GM23248 (cell line): ENCODE measurements at places on chromosomes 1 and 21.
A peak's percentile ranks its signal among the peaks of the same experiment; 100 is the strongest.

- peak; percentile 44 for DNase-seq
These were observed 15.5 kb downstream of the LRIF1 start for GRCh38 chr1:110948038-110948810.

GRCh38 chr1:201335174-201335870, 42.2 kb downstream of the TNNT2 start:
- no peak for DNase-seq

DNA sequence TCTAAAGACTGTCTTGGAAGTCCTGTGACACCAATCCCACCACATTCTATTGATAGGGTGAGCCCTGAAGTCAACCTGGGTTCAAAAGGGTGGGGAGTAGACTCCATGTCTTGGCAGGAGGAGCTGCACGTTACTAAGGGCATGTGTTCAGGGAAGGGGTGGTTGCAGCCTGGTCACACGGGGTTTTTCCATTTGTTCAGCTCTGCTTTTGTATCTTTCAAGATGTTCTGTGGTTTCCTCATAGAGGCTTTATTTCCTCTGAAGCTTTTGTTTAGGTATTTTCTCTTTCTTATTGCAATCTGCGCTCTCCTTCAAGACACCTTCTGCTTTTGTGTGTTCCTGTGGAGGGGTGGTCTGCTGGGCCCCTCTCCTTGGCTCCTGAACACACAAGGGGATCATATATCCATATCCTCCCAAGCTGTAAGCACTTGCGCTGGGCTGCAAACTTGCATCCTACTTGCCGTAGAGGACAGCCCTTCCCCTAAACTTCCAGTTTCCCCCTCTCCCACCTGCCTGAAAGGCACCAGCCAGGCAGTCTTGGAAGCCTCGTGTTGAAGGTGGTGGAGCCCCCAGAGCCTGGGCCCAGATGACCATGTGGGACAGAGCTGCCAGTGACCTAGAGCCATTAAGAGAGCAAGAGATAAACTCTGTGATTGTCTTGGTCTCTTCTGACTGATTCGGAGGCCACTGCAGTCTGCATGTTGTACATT, 62.5 kb upstream of the TRAPPC10 start:
- no peak for DNase-seq

DNA sequence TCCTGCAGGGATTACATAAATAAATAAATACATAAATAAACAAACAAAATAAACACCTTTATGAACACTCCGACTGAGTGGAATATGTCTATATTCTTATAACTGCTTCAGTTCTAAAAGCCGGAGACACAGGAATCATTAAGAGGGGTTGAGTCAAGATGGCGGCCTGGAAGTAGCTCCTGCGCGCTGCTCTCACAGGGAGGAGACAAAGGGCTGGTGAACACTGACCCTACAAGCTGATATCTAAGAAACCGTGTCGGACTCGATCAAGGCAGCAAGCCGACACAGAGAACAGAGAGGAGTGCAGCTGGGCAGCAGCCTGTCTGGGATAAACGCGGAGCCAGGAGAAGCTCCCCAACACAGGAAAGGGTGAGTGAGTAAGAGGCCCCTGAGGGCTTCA, 1098.6 kb upstream of the NCAM2 start:
- no peak for DNase-seq

DNA sequence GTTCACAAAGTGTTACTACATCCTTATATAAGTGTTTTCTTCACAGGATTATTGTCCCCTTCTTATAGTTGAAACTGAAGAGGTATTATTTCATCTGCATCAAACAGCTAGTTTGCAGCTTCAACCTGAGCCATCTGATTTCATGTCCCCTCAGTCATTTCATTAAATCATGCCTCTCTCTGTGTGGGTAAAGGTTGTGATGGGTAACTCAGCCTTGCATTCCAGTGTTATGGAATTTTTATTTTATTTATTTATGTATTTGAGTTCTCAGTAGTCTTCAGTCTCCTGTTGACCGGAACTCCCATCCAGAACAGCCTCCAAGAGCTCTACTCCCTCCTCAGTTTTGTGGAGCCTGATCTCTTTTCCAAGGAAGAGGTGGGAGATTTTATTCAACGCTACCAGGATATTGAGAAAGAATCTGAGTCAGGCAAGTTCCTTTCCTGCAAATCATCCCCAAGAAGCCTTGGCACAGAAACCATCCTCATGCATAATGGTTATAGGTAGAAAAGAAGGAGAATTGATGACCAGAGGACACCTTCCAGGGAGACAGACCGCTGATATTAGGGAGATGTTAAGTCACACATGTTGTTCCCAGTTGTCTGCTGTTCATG, 21.8 kb downstream of the CHD1L start:
- peak; percentile 93 for DNase-seq

GRCh38 chr1:54124472-54124871, 28.3 kb downstream of the CDCP2 start:
- no peak for DNase-seq

- no peak for DNase-seq
These were observed 76.4 kb downstream of the GLUL start for GRCh38 chr1:182315167-182315556.

GRCh38 chr1:76250271-76250670, 175.7 kb downstream of the ST6GALNAC3 start:
- DNase-seq, result no peak

- DNase-seq, result no peak
These were observed 1.9 kb downstream of the MEX3A start for GRCh38 chr1:156080241-156080862.

GRCh38 chr1:168032029-168032428, 95.2 kb upstream of the MPC2 start:
- DNase-seq, result no peak

DNA sequence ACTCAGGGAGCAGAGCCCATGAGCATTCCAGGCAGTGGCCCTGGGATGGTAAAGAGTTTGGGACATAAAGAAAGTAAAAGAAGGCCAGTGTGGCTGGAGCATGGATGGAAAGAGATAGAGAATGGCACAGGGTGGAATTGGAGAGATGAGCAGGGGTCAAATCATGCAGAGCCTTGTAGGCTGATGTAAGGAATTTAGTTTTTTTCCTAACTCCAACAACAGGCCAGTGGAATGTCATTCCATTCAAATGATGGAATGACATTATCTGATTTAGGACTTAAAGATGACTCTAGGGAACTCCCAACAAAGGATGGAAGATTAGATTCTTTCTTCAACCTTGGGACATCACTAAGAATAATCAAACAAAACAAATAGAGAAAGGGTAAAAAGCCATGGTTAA, 12.8 kb upstream of the S100A2 start:
- DNase-seq, result peak; percentile 50

- no peak for DNase-seq
These were observed 22.0 kb upstream of the IFNAR1 start for GRCh38 chr21:33302796-33303195.

DNA sequence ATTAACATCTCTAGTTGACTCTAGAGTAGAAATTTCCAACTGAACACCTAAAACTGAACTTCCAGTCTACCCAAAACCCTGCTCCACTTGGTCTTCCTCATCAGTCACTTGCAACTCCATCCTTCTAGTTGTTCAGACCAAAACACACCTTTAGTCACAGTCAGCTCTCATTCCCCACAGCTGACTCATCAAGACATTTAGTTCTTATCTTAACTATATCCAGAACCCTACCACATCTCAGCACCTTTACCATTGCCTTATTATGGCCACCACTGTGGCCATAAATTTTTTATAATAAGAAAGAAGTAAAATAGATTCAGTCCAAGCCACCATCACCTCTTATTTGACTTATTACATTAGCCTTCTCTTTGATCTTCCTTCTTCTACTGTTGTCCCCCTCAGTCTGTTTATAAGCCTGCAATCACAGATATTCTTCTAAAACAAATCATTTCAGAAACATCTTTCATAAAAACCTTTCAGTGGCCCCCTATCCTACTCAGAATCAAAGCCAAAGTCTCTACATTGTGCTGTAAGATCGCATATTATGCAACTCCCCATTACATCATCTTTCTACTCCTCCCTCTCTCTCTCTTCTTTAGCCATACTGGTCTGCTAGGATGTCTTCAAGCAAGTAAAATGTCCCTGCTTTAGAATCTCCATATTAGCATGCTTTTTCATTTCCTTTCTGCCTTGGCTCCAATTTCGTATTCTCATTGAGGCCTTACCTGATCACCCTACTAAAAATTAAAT, 275.9 kb downstream of the LRRC40 start:
- peak; percentile 27 for DNase-seq

- DNase-seq, result no peak
These were observed 175.5 kb downstream of the RGS7 start for GRCh38 chr1:241181471-241181870.

- peak; percentile 63 for DNase-seq
These were observed 70.0 kb downstream of the ALG14 start for GRCh38 chr1:95002540-95003432.

DNA sequence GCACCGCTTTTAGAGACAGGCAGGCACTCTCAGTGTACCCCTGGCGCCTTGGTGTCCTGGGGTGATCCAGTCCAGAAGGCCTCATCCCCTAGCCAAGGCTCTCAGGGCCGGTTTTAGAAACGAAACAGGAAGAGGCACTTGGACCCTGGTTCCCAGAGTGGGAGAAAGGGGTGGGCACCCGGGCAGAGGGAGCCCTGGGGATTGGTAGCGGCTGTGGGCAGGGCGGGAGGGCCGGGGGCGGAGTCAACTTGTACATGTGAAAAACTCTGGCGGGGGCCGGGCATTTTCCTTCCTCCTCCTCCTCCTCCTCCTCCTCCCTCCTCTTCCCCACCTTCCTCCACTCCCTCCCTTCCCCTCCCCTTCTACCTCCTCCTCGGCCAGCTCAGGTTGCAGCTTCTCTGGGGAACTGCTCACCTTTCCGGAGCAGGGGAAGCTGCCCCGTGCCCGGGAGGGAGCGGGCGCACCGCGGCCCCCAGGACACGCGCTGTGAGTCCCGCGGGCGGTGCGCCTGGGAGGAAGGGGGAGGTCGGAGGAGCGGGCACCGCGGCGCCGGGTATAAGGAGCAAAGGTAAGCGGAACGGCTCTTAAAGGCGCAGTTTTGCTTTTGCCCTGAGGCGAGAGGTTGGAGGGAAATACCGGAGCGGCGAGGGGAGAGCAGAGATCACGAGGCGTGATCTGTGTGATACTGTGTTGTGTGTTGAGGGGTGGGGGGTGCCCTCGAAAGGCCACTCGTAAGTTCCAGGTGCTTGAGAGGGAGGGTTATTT, at the start of gene CDK18:
Gene CDK18, plus strand, starts transcription at position 359 of the 765 bp plus-strand sequence. CDS start 18,499 bp downstream, outside the sequence.
- DNase-seq, result no peak

- no peak for DNase-seq
These were observed 313.5 kb downstream of the ZNF326 start for GRCh38 chr1:90308421-90308820.

- peak; percentile 91 for DNase-seq
These were observed 157.7 kb downstream of the TOMM20 start for GRCh38 chr1:234970731-234971476.

GRCh38 chr1:110328274-110328673, 10.9 kb upstream of the RBM15 start:
- DNase-seq, result no peak

- no peak for DNase-seq
These were observed 20.0 kb downstream of the MMEL1 start for GRCh38 chr1:2612591-2613365.

- DNase-seq, result no peak
These were observed 145.4 kb downstream of the GRIK3 start for GRCh38 chr1:36888811-36889477.

GRCh38 chr1:67630438-67631045, 54.5 kb upstream of the GADD45A start:
- no peak for DNase-seq

GRCh38 chr1:21325731-21326387, 35.6 kb upstream of the ECE1 start:
- DNase-seq, result no peak
